ENCODE measurements at places on chromosomes 11 and 22.

GRCh38 chr11:92211576-92212167, 12.9 kb upstream of the FAT3 start:
- DNase-seq = no peak

- no peak for DNase-seq
These were observed 440.9 kb upstream of the RAG2 start for GRCh38 chr11:37038911-37039310.

DNA sequence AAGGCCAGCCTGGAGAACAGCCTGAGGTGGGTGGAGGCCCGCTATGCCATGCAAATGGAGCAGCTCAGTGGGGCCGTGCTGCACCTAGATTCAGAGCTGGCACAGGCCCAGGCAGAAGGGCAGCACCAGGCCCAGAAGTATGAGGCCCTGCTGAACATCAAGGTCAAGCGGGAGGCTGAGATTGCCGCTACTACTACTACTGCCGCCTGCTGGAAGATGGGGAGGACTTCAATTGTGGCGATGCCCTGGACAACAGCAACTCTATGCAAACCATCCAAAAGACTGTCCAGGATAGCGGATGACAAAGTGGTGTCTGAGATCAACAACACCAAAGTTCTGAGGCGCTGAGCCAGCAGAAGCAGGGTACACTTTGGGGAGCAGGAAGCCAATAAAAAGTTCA, 3.1 kb upstream of the TMEM218 start:
- DNase-seq = no peak

DNA sequence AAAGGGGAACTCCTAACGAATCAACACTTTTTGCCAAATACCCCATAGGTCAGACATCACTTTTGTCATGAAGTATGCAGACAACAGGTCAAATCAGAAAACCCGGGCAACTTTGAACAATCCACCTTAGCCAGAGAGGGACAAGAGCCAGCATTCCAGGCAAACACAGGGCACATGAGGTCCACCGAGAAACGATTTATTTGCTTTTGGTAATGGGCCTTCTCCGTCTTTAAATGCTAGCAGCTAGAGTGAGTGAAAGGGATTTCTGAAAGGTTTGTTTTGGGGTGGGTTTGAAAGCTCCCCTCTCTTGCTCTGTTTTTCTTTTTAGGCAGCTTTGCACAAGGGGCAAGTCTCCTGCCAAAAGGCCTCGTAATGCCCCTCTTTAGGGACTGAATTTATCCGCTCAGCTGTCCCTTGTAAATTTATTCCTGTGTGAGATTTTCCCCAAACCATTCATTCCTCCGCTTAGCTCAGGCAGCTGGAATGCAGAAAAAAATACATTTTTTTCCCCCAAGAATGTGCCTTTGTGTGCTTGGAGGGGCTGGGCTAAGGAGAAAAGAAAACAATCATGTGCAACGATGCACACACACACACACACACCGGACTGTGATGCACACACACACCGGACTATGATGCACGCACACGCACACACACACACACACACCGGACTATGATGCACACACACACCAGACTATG, 196.9 kb downstream of the SNX19 start:
- no peak for DNase-seq

- no peak for DNase-seq
These were observed 37.1 kb downstream of the HIRA start for GRCh38 chr22:19394274-19395050.

GRCh38 chr11:130462101-130462885, 13.8 kb downstream of the ADAMTS15 start:
- no peak for DNase-seq

DNA sequence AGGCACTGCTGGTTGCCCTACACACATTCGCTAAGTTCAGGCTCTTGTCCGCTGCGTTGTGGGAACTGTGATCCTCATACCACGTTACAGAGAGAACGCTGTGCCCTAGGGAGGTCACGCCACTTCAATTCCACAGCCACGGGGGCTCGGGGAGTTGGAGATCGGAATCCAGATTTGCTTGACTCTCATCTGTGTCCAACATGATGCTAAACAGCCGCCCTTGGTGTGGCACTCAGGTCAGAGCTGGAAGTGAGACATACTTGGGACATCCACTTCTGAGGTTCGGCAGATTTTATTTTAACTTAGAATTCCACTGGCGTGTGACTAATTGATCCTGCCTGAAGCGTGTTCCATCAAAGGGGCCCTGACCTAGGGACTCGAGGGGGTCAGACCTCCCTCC, 41.7 kb downstream of the RIBC2 start:
- no peak for DNase-seq

- DNase-seq = no peak
These were observed 371.1 kb downstream of the DDX10 start for GRCh38 chr11:109036011-109036410.

All from activated T-cell treated with anti-CD3 and anti-CD28 coated beads, Interleukin-2, amount 50 U/mL, for 24 hours (primary cell).